Renal cortical epithelial cell (primary cell): ENCODE measurements at places on chromosomes 1 and 21.

GRCh38 chr1:200646515-200646914 is 23.2 kb downstream of the DDX59 start:
- no peak for DNase-seq

DNA sequence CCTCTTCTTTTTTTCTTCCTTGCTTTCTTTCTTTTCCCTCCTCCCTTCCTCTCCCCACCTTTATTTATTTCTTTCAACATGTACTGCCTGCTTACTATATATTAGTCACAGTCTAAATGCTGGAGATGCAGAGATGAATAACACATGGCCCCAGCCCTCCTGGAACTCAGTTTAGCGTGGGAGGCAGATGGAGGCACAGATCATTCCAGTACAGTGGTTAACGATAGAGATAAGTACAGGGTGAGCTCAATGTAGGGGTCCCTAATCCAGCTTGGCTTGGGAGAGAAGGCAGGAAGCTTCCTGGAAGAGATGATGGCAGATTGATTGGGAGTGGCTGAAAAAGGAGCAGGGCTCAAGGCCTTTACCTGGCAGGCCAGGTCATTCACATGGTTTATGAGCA is 55.6 kb upstream of the PPP2R5A start:
- DNase-seq, result peak; percentile 70

DNA sequence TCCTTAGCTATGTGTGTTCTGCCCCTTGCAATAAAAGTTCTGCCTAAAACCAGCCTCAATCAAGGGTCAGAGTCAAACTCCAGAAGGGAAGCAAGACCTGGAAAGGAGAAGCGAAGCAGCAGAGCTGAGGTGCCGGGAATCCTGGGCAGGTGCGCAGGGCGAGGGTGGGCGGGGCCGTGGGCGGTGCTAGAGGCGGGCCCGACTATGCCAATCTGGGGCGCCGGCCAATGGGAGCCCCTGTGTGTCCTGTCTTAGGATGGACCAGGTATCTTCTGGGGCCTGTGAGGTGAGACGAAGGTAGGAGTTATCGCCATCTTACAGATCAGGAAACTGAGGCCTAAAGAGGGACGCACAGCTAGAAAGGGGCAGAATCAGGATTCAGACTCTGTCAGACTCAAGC is 120.3 kb downstream of the PTPRU start:
- DNase-seq, result no peak

DNA sequence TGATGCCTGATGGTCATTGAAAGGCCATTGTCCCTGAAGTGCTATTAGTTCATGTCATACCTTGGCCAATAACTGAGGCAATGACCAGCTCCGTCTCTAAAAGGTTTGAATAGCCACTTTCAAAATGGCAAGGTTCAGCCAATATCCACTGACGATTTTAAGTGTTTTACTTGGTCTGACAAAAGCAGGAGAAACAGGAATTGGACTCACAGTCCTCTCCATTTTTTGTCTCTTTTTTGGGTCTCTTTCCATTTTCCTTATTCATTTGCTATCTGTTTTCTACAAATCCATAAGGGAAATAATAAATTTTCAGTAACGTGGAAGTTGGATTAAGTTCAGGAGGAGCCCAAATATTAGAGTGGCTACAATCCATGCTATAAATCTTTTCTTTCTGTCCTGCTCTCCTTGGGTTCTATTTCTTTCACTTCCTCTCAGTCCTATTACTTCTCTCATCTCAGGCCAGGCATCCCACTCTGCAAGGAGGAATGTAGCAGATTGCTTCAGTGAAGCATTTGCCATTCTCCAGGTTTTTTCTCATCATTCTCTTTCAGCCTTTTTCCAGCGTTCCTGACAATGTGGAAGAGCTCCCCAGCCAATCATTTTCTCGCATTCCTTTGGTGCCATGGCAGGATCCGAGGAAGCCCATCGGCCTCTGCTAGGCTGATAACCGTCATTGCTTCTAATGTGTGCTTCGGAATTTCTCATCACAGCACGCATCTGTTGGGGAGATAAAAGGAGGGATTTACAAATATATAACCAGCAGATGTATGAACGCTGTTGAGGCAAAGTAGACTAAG is 414.5 kb downstream of the ADGRL2 start:
- no peak for DNase-seq

GRCh38 chr1:222071387-222071786 is 329.5 kb upstream of the DUSP10 start:
- DNase-seq, result no peak

- peak; percentile 22 for DNase-seq
Measured at GRCh38 chr1:220880726-220881506, 1.7 kb downstream of the HLX start.

GRCh38 chr1:180503280-180503862 is 994 bp upstream of the ACBD6 start:
- DNase-seq, result peak; percentile 35

- peak; percentile 73 for DNase-seq
Measured at GRCh38 chr1:27366411-27367159, at the start of gene MAP3K6. Gene MAP3K6 (minus strand): TSS chr1:27366961. CDS start chr1:27366597, 364 bp downstream.

DNA sequence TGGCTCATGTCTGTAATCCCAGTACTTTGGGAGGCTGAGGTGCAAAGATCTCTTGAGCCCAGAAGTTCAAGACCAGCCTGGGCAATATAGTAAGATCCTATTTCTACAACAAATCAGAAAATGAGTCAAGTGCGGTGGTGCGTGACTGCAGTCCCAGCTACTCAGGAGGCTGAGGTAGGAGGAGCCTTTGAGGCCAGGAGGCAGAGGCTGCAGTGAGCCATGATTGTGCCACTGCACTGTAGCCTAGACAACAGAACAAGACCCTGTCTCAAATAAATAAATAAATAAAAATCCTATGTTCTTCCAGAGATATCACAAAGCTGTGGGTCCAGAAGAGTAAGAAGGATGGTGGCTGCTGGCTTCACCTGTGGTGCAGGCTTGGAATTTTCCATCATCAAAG is 22.1 kb downstream of the CDA start:
- no peak for DNase-seq

DNA sequence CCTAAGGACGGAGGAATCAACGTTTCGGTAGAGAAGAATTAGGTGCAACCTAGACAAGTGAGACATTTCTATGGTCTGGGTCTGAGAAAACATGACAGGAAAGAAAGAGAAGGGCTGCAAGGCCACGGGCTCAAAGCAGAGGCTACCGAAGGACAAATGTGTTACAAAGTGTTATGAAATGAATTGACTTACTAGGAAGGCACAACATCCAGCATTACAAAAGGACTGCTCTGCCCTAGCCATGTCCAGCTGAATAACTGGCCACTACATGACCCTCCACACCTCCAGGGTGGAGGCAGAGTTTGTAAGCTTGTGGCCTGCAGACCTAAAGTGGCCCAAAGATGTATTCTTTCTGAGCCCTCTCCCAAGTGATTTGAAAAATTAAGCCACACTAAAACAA is 133.6 kb downstream of the GDAP2 start:
- DNase-seq, result no peak

DNA sequence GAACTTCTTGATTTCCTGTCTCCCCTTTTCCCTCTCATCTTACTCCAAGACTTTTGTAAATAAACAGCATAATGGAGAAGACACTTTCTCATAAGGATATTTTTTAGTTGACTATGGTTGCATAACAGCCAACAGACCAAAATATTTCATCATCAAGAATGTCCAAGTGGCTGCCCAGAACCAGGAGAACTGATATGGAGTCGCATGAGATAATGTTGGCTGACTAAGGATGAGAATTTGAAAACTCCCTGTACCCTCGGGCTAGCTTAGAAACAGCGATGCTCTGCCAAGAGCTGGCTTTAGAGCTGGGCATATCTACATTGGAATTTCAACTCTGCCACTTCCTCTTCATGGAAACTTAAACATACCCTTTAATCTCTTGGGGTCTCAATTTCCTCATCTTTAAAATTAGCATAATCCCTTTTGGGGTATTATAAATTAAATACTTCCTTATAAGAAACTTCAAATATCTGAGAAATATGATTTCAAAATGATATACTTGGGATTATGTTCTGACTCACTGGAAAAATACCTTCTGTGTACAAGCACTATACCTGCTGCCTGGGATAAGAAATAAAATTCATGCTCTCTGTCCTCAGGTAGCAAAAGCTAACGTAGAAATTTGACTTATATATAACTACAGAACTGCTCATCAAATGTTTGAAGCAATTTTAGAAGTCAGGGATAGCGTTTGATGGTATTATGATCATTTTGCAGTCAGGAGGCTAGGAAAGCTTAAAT is 777.3 kb downstream of the LTN1 start:
- DNase-seq, result no peak

GRCh38 chr1:212600980-212601379 is 7.6 kb upstream of the ATF3 start:
- DNase-seq, result no peak

DNA sequence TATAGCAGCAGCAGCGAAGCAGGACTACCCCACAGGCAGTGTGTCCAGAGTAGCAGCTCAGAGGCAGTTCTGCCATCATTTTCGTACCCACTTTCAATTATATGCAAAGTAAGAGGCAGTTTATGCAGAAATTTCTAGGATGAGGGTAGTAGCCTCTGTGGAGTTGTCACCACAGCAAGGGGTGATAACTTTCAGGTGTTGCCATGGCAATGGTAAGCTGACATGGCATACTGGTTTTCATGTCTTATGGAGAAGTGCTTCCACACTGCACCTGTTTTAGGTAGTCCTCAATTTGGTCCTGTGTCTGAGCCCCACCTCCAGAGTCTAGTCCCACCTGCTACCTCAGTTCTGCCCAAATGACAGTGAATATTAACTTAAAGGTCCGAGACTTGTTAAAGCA is 133.3 kb upstream of the SYT6 start:
- no peak for DNase-seq

GRCh38 chr21:15140321-15141019 is 75.7 kb upstream of the NRIP1 start:
- peak; percentile 67 for DNase-seq

DNA sequence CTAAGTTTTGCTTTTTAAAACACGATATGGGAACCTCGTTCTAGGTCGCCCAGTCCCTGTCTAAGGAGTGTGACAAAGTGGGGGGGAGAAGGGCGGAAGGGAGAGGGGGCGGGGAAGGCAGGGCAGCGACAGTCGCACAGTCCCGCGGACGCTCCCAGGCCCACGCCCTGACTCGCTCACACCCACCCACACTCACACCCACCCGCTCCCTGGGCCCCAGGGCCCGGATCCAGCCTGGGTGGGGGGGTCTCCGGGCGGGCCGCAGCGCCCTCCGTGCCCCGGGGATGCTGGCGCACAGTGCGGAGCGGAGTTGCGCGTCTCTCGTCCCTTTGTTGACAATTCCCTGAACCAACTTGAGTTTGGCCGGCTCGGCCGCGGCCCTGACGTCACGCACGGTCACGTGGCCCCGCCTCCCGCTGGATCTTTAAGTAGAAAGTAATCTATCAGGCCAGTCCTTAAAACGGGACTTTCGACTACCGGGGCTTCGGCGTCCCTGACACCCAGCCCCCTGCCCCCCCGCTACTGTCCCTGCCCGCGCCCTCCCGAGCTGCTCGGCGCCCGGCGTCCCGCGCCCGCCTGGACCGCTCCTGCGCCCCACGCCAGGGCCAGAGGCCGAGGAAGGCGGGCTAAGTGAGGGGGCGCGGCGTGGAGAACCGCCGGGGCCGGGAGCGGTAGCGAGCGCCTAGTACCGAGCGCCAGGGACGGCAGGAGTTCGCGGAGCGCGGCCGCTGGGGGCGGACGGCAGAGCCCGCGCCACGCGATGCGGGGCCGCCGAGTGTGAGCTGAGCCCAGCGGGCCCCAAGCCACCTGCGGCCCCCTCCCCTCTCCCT is at the start of gene FOXD3:
Gene FOXD3 (plus strand): TSS at position 454 of the 830 bp plus-strand sequence. CDS start 492 bp downstream, outside the sequence.
- DNase-seq, result no peak

- peak; percentile 52 for DNase-seq
Measured at GRCh38 chr21:33901412-33902288, 14.0 kb downstream of the ATP5PO start.

DNA sequence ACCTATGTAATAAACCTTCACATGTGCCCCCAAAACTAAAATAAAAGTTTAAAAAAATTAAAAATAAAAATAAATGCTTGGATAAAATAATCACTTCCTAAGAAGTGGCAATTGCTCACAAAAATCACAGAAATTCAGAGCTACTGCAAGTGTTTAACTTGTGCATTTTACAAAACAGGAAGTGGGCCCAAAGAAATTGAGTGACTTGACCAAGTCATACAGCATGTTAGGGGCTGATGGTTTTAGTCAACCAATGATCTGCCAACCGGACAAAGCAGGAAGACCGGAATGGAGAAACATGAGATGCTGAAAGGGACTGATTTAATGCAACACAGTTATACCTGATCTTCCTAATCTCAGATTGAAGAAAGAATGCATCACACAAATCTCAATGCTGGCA is 96.5 kb downstream of the SMYD2 start:
- DNase-seq, result no peak

GRCh38 chr21:35724156-35724555 is 336.2 kb downstream of the SETD4 start:
- DNase-seq, result no peak

DNA sequence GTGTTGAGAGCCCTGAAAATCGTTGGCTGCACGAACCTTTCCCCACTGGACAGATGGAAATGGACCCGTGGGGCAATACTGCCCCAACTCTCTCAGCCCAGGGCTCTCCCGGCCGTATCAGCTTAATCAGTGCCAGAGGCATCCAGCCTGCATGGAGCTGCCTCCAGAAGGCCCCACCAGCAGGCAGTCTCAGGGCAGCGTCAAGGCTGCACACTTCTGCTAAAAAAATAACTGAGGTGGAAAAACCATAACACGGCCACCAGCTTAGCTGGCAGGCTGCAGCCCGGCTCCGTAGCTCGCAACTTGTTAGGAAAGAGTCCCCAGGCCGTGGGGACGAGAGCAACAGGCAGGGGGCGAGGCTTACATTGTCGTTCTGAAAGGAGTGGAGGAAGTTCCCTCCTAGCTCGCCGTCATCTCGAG is 27.9 kb downstream of the MRPL37 start:
- peak; percentile 40 for DNase-seq

- peak; percentile 13 for DNase-seq
Measured at GRCh38 chr21:38768471-38769063, 37.2 kb upstream of the ETS2 start.
